Substantia nigra (tissue), 51 donors: ENCODE measurements at places on chromosomes 12 and 14.
A peak's percentile ranks its signal among the peaks of the same experiment; 100 is the strongest.

GRCh38 chr12:131116468-131117117, 162.9 kb downstream of the ADGRD1 start:
- peak; percentile 8 for DNase-seq

GRCh38 chr14:92074555-92074954, 31.8 kb downstream of the ATXN3 start:
- no peak for DNase-seq

GRCh38 chr12:3658327-3659163, 94.4 kb downstream of the CRACR2A start:
- no peak for DNase-seq

GRCh38 chr12:68341822-68342221, 9.7 kb upstream of the MDM1 start:
- DNase-seq = no peak

DNA sequence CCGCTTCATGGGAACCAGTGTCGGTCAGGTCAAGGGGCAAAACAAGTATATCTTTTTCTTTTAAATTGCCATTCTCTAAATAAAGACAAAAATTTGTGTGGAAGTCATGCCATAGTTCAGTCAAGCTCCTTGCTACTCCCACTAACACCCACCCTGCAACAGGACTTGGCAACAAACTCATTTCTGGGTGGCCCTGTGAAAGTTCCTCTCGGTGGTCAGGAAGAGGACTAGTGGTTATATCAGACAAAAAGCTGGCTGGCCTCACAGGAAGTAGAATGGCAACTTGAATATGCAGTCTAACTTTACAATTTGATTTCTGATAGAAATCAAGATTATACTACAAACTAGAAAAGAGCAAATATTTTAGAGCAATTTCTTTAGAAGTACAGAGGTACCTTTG, 11.2 kb downstream of the DHRS7 start:
- no peak for DNase-seq

DNA sequence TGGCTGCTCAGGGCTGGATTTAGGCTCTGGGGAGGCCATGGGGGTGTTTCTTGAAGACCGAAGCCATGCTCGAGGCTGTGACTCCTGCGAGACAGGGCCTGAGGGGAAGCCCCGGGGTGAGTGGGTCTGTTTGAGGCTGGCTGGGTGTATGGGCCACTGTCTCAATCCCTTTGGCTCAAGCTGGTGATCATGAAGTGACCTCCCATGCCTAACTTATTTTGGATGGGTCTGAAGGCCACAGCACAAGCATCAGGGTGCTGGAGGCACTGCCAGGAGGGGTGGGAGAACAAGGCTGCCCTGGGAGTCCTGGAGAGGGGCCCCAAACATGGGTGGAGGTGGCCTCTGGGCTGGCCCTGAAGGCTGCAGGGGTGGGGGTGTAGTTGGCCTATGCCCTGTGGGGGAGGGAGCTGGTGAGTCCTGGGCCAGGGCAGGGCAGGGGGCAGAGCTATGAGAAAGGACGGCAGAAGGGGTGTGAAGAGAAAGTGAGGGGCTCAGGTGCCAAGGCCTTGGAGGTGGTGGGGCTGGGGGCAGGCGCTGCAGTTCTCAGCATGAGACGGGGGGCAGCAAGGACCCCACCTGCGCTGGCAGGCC, 100.9 kb downstream of the KIF26A start:
- DNase-seq = no peak

- peak; percentile 60 for DNase-seq
Measured at GRCh38 chr14:77026930-77027537, 1.5 kb downstream of the IRF2BPL start.

GRCh38 chr12:109890620-109891170, 9.4 kb upstream of the TCHP start:
- DNase-seq = no peak

GRCh38 chr12:78376257-78376656, 488.3 kb upstream of the SYT1 start:
- no peak for DNase-seq

DNA sequence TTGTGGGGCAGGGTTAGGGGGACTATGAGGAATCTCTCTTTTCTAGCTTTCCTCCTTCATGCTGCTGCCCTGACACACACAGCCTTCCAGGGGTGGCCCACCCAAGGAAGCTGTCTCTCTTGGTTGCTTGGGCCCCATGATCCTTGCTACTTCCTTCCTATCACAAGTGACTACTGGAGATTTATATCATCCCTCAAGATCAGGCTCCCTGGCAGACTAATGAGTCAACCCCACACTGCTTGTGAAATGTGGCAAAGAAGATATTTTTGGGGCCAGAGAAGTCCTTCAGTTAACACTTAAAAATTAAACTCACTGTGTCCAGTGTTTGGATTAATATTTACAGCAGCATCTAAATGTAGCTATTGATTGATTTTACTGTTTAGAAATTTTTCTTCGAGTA, 1.5 kb downstream of the OR4E1 start:
- no peak for DNase-seq

DNA sequence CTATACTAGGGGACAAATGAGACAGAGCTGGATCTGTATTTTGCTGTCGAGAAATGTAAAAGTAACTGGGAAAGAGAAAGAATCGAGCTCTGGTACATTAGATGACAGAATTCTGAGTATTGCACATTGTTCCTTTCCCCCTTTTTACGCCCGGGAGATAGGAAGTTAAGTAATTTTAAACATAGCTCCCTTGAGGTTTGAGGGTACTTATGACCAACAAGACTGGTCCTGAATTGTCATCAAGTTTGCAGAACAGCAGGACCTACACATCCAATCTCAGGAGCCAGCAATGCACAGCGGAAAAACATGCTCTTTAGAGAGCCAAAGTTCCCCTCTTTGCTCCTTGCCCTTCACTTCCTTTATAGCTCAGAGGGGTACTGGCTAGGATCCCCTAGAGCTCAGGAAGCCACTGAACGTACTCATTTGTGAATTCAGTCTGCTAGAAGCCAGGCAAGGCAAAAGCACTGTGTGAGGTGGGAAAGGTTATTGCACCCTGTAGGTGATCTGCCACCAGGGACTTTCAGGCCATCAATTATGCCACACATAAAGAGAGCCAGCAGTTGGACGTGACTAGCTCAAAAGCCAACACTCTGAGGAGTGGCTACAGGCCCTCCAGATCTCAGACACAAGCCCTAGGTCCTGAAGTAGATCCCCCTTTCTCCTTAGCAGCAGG, 333.8 kb downstream of the KCNH5 start:
- DNase-seq = no peak

DNA sequence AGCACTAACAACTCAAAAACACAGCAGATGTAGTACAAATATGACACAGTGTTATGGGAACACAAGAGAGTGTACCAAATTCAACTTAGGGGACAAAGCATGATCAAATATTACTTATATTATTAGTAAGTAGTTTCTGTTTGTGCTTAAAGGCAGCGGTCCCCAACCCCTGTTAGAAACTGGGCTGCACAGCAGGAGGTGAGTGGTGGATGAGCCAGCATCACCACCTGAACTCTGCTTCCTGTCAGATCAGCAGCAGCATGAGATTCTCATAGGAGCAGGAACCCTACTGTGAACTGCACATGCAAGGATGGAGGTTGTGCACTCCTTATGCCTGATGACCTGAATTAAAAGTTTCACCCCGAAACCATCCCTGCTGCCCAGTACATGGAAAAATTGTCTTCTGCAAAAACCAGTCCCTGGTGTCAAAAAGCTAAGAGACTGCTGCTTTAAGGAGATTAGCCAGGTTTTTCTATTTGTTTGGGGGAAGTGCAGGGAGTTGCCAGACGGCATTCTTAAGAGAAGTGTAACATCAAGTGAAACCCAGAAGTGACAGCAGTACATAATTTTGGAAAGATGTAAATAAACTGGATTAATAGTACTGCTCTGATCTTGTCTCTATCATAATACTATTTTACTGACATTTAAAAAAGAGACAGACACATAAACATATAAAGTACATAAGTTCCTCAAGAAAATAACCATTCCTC, 26.7 kb downstream of the GTF2A1 start:
- no peak for DNase-seq

GRCh38 chr12:112844814-112845565, 53.4 kb downstream of the RPH3A start:
- DNase-seq = no peak

DNA sequence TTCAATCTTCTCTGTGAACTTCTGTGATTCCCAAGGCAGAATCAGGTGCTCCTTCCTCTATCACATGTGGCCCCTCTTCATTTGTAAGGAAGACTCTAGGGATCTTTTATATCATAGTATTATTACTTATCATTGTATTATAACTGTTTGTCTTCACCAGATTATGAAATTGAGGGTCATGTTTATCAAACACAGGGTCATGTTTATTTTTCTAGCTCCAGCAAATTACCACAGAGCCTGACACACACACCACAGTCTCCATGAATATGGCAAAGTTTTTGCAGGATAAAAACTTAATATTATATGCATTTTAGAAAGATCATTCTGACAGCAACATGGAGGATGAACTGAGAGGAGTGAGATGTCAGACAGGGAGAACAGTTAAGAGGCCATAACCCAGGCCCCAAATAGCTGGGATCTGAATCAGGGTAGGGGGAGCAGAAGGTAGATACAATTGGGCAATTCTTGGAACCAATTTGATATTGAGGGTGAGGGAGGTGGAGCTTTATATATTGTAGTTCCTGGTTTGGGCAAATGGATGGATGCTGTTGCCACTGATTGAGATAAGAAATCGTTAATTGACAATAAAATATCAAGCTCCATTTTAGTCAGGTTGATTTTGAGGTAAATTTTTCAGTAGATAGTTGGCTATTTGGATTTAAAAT, 130.7 kb downstream of the DHRS2 start:
- no peak for DNase-seq

- no peak for DNase-seq
Measured at GRCh38 chr12:19003987-19004619, 125.4 kb upstream of the PLEKHA5 start.

- peak; percentile 59 for DNase-seq
Measured at GRCh38 chr14:104724981-104725771, 1.1 kb downstream of the ADSS1 start.

- no peak for DNase-seq
Measured at GRCh38 chr14:55864890-55865655, 253.1 kb upstream of the PELI2 start.
